Cardiac fibroblast (primary cell): ENCODE measurements at places on chromosomes 5 and 9.
A peak's percentile ranks its signal among the peaks of the same experiment; 100 is the strongest.

DNA sequence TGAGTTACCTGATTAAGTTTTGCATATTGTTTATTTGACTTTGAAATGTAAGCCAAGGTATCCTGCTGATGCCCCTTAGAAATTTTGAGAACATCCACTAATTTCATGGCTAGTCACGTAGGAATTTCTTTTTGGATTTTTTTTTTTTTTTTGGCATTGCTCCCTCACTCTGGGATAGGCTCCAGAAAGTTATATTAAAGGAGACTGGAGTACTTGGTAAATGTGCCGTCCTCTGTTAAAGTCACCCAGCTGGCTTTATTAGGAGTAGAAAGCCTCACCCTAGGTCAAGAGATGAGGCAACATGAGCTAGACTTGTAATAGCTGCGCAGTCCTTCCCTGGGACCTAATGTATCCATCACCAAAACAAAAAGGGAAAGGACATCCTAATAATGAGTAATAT lies 3.1 kb downstream of the KCTD16 start:
- DNase-seq, result no peak

- DNase-seq, result no peak
Observed at GRCh38 chr9:128768606-128769005, 3.1 kb downstream of the ZER1 start.

DNA sequence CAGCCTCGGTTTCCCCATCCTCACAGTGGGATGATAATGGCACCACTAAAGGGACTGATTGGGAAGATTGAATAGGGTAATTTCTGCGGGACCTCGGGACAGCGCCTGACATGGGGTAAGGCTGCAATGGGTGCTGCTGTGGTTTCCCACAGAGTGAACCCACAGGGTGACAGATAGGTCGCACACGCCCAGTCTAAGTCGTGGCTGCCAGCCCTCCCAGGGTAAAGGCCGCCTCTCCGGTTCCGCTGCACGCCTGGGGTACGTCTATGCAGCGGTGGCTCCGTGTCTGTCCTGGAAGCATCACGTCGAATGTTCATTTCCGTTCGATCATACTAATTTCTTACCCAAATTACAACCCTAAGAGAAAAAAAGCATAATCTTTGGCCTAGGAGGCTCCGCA lies 631 bp downstream of the CFAP77 start:
- no peak for DNase-seq

DNA sequence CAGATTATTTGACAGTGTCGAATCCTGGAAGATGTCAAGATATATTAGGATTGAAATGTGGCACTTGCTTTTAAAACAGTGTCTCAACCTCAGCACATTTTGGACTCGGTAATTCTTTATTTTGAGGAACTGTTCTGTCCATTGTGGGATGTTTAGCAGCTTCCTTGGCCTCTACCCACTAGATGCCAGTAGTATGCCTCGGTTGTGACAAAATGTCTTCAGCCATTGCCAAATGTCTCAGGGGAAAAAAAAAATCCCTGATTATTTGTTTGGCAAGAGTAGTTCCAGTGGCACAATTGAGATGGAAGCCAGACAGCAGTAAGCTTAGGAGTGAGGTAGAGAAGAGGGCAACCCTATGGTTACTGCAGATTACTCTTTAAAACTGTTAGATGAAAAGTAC lies 694.5 kb upstream of the RIOK2 start:
- DNase-seq, result no peak

DNA sequence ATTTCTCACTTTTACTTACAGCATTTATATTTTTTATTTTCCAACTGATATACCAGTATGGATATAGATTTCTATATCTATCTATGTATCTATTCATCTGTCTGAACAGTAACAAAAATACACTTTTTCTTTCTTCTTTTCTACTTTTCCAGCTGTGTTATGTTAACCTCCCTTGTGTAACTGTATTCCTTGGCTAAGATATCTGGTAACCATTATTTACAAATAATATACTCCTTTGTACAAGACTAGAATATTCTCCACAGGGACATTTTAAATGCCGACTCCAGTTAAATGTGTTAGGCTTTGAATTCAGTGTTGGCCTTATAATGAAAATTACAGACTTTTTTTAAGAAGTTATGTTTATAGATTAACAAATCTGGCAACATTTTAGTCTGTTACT lies 168.7 kb downstream of the XRCC4 start:
- DNase-seq, result no peak

DNA sequence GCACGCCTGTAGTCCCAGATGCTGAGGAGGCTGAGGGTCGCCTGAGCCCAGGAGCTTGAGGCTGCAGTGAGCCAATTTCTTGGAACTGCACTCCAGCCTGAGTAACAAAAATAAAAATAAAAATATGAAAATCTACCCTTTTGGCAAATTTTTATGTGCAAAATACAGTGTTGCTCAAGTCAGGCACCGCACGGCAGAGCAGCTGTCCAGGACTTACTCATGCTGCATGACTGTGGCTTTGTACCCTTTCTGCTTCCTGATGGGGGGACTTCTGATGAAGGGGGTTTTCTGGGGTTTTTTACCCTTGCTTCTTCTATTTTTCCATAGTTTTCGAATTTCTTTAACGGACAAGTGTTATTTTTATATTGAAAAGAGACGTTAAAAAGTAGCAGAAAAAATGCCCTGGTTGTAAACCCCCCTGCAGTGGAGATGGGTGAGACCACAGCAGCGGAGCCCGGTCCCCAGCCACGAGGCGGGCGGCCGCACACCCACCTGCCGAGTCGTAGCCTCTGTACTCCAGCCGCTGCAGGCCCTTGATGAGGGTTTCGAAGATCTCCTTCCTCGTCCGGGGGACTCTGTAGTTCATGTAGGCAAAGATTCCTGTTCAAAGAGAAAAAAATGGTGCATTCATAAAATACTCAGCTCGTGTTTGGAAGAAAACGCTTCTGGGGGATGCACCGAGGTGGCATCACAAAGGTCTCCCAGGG lies 15.0 kb downstream of the GFPT2 start:
- DNase-seq, result no peak

GRCh38 chr9:108057421-108058134 lies 568.0 kb upstream of the KLF4 start:
- DNase-seq, result peak; percentile 95

DNA sequence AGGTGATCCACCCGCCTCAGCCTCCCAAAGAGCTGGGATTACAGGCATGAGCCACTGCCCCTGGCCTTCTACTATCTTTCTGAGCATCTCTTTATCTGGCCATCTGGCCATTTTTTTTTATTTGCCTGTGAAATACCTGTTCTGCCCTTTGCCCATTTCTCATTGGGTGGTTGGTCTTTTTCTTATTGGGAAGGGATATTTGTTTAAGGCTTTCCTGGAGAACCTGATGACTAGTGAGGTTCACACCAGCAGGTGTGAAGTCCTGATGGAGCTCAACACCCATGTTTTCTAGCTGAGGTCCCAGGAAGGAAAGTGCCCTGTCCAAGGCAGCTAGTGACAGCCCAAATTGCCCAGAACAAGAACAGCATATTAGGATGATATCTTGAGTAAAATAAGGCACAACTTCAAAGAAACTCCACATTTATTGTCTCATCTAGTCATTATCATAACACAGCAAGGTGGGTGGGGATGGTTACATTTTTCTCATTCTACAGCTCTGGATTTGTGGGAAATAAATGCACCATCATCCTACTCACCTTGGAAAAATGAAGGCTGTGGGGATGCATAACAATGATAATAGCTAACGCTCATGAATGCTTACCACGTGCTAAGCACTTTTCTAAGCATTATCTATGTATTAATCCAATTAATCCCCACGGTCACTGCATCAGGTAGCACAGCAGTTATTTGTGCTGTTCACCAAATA lies 20.3 kb downstream of the SLC36A3 start:
- no peak for DNase-seq

DNA sequence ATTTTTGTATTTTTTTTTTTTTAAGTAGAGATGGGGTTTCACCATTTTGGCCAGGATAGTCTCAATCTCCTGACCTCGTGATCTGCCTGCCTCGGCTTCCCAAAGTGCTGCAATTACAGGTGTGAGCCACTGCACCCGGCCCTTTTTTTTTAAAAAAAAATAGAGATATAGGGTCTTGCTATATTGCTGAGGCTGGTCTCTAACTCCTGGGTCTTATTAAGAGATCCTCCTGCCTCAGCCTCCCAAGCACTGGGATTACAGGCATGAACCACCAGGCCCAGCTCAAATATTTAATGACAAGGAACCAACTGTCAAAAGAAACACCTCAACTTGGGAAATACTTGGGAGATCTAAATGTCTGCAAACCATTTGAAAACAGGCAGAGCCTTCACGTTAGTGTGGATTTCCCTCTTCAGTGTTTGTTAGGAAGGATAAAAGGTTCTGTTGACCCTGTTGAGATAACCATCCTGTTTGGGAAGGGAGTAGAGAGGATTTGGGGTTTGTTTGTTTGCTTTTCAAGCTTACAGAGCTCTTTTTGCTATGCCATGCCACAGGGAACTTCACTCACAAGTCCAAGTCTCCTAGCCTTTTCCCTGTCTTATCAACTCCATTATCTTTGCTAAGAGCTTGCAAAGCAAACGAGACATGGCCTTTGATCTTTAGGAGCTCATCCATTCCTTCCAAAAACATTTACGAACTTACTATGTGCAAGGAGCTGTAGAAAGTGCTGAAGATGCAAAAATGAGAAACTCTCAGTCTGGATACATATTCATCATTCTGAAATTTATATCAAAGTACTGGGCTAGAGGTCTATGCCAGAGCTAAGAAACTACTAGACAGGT lies 7.5 kb downstream of the FAXDC2 start:
- no peak for DNase-seq

GRCh38 chr5:120706877-120707276 lies 242.8 kb downstream of the PRR16 start:
- no peak for DNase-seq

- peak; percentile 48 for DNase-seq
Observed at GRCh38 chr5:135921388-135921787, 25.7 kb upstream of the IL9 start.

- peak; percentile 55 for DNase-seq
Observed at GRCh38 chr5:96880444-96881164, 4.3 kb downstream of the ERAP2 start.

DNA sequence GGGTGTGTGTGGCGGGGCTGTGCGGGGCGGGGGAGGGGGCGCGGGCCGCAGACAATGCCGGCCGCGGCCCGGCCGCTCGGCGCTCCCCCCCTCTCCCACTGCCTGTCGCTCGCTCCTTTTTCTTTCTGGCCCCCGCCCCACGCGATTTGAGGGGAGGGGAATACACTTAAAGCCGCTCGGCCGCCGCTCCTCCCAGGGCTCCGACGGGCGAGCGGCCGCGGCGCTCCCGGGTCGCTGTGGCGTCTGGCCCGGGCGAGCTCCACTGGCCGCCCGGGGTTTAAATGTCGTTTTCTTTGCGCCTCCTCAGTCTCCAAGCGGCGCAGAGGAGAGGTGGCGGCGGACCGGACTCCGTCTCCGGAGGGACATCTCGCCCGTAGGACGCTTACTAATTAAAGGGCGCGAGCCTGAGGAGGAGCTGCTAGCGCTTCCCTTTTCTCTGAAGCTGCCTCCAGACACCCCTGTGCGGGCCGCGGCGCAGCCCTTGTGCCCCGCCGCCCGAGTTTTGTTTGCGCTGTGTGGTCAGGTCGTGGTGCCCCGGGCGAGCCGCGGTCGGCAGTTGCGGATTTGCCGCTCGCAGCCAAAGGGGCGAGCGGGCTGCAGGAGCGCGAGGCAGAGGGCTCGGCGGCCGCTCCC lies 1.4 kb downstream of the ZSWIM6 start:
- peak; percentile 40 for DNase-seq

DNA sequence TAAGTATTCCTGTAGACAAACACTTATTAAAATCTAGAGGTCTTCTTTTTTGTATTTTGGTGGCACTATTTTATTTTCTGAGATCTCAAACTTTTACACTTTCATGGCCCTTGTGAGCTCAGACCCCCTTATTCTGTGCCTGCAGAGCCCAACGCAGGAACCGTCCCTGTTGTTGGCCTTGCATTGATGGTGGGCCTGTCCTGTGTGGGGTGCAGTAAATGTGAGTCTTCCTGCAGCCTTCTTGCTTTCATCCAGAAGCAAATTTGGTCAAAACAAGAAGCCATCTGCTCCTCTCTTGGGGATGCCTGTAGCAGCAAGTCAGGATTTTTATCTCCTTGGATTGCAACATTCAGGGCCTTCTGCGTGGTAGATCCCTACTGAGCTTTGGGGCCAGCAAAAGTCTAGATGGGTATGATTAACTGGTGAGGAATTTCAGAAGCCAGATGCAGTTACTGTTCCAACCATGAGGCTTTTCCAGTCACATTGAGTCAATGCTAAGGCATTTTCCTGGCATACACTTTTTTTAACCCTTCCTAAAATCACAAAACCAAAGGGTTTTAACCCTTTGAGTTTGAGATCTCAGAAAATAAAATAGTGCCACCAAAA lies 31.7 kb downstream of the BASP1 start:
- DNase-seq, result peak; percentile 95

DNA sequence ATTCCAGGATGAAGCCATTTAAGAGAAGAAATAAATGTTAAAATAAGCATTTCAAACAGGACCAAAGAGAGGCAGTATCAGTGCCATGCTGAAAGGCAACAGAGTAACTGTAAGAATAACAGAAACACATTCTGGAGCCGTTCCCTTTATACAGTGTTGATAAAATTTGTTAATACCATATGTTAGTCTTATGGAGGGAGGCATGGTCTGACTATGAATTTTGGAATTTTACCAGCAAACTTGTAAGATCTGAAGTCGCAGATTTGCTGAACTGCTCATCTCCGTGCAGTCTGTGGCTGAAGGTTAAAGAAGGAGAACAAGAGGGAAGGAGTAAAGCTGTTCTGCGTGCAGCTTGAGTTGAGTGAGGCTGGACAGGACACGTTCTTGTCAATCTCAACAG lies 508.4 kb downstream of the NFIB start:
- DNase-seq, result peak; percentile 48

- peak; percentile 60 for DNase-seq
Observed at GRCh38 chr5:179404321-179405053, 59.2 kb upstream of the ADAMTS2 start.

DNA sequence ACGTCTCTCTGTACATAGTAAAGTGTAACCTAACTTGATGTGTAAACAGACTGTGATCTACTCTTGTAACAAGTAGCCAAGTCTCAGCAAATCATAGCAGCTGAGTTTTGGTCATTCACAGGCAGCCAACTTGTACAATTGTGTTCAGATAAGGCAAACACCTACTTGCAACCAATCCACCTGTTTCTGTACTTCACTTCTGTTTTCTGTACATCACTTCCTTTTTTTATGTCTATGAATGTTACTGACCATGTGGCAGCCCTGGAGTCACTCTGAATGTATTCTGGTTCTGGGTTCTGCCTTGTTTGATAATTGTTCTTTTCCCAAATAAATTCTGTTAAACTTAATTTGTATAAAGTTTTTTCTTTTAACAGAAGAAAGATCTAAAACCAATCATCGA lies 26.0 kb downstream of the RLN2 start:
- DNase-seq, result no peak

DNA sequence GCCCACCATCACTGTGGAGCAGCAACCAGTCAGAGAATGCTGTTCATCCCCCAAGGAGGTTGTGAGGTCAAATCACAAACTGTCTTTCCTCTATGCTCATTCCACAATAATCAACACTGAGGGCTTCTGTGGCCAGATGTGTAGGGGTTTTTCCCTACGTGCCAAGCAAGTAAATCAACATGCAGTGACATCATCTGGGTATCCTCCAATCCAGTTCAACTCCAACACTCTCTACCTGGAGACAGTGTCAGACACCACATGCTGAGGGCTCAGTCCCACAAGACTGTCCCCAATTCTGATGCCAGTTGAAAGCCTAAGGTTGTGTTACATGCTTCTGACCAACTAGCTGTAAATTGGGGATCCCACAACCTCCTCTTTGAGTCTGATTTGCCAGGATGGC lies 57.3 kb upstream of the DMRT1 start:
- DNase-seq, result no peak
